ENCODE measurements at places on chromosomes 6 and 20. TPM values are rescaled to one million over a fixed set of nuclear protein-coding genes. Genes with fewer than 3 reads are reported as not detected.

GRCh38 chr6:130937942-130938604 is 110.9 kb downstream of the SMLR1 start:
- H3K27ac ChIP-seq, result no peak overlapping the region
- DNase-seq, result no peak
- H3K4me1 ChIP-seq, result peaks cover 5% of the 10 kb centered on the region
- no peak overlapping the region for H3K4me3 ChIP-seq
- no peaks in the 10 kb centered on the region for H3K27me3 ChIP-seq

B3GAT2 gene
- not detected for polyA plus RNA-seq

DNA sequence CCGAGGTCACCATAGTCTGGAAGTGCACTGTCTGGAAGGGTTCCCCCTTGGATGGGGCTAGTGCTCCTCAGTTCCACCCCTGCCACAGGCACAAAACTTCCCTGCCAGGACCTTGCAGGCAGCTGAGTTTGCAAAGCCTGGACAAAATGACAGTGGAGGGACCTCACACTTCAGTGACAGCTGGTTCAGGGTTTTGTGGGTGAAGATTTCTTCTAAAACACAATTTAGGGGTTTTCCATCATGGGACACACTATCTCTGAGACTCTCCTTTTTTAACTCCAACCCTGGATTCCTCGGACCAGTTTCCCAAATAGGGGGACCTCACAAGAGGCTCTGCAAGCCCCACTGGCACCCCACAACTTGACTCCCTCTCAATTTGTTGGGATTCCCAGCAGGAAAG is 33.6 kb upstream of the PREX1 start:
- no peaks in the 10 kb centered on the region for H3K4me1 ChIP-seq
- no peak overlapping the region for H3K4me3 ChIP-seq
- no peaks in the 10 kb centered on the region for H3K36me3 ChIP-seq
- no peak for DNase-seq
- H3K27me3 ChIP-seq, result peaks cover 4% of the 10 kb centered on the region
- H3K27ac ChIP-seq, result no peak overlapping the region

GRCh38 chr6:30747902-30748769 is 3.8 kb upstream of the IER3 start:
- no peak for DNase-seq
- no peaks in the 10 kb centered on the region for H3K27me3 ChIP-seq
- peaks cover 70% of the 10 kb centered on the region for H3K4me1 ChIP-seq

DNA sequence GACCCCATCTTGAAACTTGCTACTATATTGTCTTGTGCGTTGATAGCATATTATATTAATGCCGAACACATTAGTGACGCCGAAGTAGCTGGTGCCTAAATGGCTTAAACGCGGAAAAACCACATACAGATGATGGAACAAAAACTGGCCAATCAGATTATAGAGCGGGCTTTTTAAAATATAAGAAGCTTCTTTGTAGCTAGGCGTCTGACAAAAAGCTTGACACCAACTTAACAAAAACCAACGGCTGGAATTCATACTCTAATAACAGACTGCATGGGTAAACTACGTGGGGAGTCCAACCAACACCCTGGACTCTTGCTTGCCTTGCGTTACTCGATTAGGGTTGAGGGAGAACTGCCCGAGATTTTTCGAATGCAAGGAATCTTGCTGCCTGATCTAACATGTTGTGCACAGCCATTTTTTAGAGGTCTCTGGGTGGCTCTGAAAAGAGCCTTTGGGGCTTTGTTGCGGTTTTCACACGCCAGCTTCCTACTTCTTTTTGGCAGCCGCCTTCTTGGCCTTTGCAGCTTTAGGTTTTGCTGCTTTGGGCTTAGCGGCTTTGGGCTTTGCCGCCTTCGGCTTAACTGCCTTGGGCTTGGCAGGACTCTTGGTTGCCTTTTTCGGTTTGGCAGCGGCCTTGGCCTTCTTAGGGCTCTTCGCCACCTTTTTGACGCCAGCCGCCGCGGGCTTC is 45.7 kb downstream of the OR2B2 start:
- peaks cover 21% of the 10 kb centered on the region for H3K4me1 ChIP-seq
- no peak for DNase-seq
- H3K27ac ChIP-seq, result peak overlapping the region; percentile 93
- no peaks in the 10 kb centered on the region for H3K36me3 ChIP-seq
- no peaks in the 10 kb centered on the region for H3K27me3 ChIP-seq

DNA sequence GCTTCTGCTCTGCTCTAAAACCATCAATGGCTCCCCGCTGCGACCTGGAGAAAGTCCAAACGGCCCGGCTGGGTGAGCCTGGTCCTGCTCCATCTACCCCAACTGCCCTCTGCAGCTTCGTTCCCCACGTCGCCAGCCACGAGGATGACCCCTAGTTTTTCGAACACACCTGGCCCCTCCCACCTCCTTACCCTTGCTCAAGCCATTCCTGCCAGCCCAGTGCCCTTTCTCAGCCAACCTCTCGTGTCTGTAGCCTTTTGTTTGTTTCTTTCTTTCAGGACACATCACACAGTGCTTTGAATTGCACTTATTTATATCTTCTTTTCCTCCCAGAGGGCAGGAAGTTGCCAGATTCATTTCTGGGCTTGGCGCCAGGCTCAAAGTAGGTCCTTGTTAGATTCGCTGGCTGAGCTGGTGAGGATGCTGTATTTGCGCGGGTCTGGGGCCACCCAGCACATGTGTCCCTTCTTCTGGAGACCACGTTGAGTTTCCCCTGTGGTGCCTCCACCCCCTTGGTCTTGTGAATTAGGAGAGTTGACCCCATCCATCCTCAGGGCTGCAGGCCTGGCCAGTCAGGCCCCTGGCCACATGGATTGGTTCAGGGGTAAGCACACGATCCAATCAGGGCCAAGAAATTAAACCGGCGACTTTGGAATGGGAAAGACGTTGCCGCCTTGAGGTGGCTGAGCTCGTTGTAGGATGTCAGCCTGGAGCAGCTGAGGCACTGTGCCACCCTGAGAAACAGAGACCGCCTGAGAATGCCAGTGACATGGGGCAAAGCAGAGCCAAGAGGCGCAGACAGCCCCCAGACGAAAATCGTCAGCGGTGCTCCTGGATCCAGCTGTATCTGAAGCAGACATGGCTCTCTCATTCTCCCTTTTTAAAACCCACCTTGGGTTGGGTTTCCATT is 156.0 kb downstream of the CEBPB start:
- H3K27ac ChIP-seq, result no peak overlapping the region
- peak overlapping the region; percentile 15 for H3K4me3 ChIP-seq
- H3K27me3 ChIP-seq, result no peaks in the 10 kb centered on the region
- no peak for DNase-seq
- H3K36me3 ChIP-seq, result no peaks in the 10 kb centered on the region

DNA sequence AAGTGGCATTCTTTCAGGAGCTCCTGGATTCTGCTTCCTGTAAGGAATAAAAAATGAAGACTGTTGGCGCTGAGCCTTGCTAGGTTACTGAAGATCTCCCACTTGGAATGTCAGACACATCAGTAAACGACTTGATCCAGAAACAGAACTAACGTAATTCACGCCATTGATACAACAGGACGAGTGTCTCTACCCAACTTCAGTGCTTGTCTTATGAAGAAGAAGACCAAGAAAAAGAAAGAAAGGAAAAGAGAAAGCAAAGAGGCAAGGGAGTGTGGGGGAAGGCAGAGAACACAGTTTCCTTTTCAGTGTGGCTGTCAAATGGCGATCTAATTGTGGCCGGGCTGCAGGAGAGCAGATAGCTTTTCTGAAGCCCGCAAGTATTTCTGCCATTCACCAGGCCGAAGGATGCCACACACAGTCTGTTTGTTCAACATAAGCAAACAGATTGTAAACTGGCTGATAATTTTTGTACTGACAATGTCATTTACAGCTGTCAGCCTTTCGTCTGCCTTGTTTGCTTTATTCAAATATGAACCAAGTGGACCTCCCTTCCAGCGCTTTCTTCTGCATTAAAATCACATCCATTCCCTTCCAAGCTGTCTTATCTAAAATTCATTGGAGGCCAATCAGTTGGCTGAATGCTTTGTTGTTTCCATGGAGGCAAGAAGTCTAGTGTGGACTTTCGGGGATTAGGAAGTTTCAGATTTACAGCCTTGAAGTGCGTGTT is 180.6 kb downstream of the FOXA2 start:
- peak overlapping the region; percentile 51 for H3K4me3 ChIP-seq
- H3K27ac ChIP-seq, result no peak overlapping the region
- H3K4me1 ChIP-seq, result peaks cover 28% of the 10 kb centered on the region
- no peaks in the 10 kb centered on the region for H3K27me3 ChIP-seq

KCNB1 gene
- polyA plus RNA-seq, result 0.03 TPM

- no peaks in the 10 kb centered on the region for H3K27me3 ChIP-seq
- H3K36me3 ChIP-seq, result no peaks in the 10 kb centered on the region
- H3K27ac ChIP-seq, result no peak overlapping the region
- H3K4me1 ChIP-seq, result no peaks in the 10 kb centered on the region
Observed at GRCh38 chr20:40891351-40891750, 137.3 kb upstream of the TOP1 start.

GRCh38 chr6:119676230-119676629 is 326.7 kb upstream of the MAN1A1 start:
- H3K4me3 ChIP-seq, result no peak overlapping the region
- no peaks in the 10 kb centered on the region for H3K27me3 ChIP-seq
- no peaks in the 10 kb centered on the region for H3K36me3 ChIP-seq
- no peaks in the 10 kb centered on the region for H3K4me1 ChIP-seq
- no peak overlapping the region for H3K27ac ChIP-seq

GRCh38 chr6:168136001-168136400 is 57.0 kb upstream of the FRMD1 start:
- H3K4me1 ChIP-seq, result no peaks in the 10 kb centered on the region
- H3K36me3 ChIP-seq, result no peaks in the 10 kb centered on the region
- peaks cover 8% of the 10 kb centered on the region for H3K27me3 ChIP-seq

DNA sequence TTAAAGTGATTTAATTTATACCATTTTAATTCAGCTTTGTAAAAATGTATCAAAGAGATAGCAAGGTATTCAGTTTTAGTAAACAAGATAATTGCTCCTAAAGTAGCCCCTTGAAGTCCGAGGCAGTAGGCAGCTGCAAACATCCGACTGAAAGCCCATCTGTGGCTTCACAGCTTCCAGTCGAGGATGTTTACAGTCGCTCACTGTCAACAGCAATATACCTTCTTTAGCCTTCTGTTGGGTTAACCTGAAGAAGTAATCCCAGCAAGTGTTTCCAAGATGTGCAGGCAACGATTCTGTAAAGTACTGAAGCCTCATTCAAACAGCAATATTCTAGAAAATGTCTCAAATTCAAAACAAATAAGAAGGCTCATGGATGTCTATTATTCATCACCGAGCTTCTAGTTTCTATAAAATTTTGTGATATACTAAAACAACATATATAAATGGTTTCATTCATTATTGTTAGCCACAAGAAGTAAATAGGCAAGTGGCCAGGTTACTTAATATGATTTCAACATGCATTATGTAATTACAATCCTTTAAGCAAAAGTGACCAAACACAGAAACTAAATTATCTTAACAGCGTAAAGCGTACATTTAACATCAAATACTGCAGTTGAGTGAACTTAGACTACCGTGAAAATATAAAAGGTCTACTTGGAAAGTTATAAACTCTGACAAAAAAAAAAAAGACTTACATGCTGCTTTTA is 115.0 kb downstream of the OGFRL1 start:
- peaks cover 69% of the 10 kb centered on the region for H3K4me1 ChIP-seq
- no peaks in the 10 kb centered on the region for H3K27me3 ChIP-seq
- H3K36me3 ChIP-seq, result peaks cover 5% of the 10 kb centered on the region
- DNase-seq, result no peak
- H3K27ac ChIP-seq, result peak overlapping the region; percentile 76

DNA sequence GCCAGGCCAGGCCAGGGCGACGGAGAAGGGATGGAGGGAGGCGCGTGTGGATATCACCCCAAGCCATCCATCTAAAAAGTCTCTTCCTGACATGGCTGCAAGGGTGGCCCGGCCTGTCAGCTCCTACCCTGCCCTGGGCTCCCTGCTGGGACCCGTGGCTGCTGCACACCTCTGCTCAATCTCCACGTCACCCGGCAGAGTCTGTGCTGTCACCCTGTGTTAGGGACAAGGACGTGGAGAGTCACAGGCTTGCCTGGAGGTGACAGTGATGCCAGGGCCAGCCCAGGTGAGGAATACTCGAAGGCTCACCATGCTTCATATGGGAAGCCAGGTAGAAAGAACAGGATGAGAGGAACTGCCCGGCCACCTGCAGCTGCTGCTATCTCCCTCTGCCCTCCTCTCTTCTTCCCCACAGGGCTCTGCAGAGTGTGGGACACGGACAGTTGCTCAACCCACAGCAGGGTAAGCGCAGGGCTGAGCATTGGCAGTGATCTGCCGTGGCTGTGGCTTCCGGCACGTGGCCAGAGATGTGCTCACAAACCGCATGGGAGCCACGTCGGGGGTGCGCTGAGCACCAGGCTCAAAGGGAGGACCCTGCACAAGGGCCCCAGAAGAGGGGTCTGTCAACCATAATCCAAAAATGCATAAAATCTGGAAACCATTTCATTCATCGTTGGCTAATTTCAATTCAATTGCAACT is 214.3 kb downstream of the DLL1 start:
- peaks cover 8% of the 10 kb centered on the region for H3K27me3 ChIP-seq
- H3K4me3 ChIP-seq, result no peak overlapping the region
- no peaks in the 10 kb centered on the region for H3K4me1 ChIP-seq

DNA sequence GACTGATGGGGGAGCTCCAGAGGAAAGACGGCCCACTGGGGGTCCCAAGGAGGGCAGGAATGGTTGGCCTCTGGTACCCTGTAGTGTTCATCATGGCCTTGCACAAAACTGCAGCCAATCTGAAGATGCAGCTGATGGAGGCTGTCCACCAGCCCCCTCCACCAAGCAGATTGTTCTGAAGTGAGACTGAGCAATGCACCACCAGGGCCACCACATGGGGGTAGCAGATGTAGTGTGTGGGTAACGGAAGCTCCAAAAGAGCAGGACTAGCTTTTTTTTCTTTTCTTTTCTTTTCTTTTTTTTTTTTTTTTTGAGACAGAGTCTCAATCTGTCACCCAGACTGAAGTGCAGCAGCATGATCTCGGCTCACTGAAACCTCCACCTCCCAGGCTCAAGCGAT is 181.0 kb upstream of the MYLIP start:
- DNase-seq, result no peak
- no peak overlapping the region for H3K4me3 ChIP-seq
- peaks cover 26% of the 10 kb centered on the region for H3K4me1 ChIP-seq
- no peaks in the 10 kb centered on the region for H3K36me3 ChIP-seq
- H3K27ac ChIP-seq, result no peak overlapping the region
- no peaks in the 10 kb centered on the region for H3K27me3 ChIP-seq

- no peaks in the 10 kb centered on the region for H3K27me3 ChIP-seq
- H3K4me1 ChIP-seq, result peaks cover 15% of the 10 kb centered on the region
Observed at GRCh38 chr6:33673851-33674250, 37.6 kb downstream of the UQCC2 start.

DNA sequence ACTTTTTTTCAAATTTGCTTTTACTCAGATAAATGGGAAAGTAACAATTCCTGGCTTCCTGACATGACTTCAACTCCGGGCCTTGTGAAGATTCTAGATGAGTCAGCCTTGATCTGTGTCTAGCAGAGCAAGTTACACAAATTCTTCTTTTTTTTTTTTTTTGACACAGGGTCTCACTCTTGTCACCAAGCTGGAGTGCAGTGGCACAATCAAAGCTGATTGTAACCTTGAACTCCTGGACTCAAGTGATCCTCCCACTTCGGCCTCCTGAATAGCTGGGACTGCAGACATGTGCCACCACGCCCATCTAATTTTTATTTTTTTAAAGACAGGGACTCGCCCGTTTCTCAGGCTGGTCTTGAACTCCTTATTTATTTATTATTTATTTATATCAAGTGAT is 7.3 kb upstream of the ARHGAP18 start:
- no peak for DNase-seq
- no peaks in the 10 kb centered on the region for H3K36me3 ChIP-seq
- peaks cover 7% of the 10 kb centered on the region for H3K4me1 ChIP-seq

GRCh38 chr20:50099565-50099991 is 13.4 kb downstream of the UBE2V1 start:
- H3K36me3 ChIP-seq, result peaks cover 26% of the 10 kb centered on the region
- no peak overlapping the region for H3K4me3 ChIP-seq
- no peak overlapping the region for H3K27ac ChIP-seq
- peaks cover 20% of the 10 kb centered on the region for H3K4me1 ChIP-seq
- H3K27me3 ChIP-seq, result no peaks in the 10 kb centered on the region

GRCh38 chr6:34305982-34306708 is 57.3 kb upstream of the SMIM29 start:
- no peaks in the 10 kb centered on the region for H3K27me3 ChIP-seq
- H3K27ac ChIP-seq, result no peak overlapping the region

Data from keratinocyte (primary cell).